ENCODE measurements at places on chromosomes 5 and 9.

- peaks cover 6% of the 10 kb centered on the region for H3K27me3 ChIP-seq
- no peak overlapping the region for H3K4me3 ChIP-seq
- no peaks in the 10 kb centered on the region for H3K36me3 ChIP-seq
- no peaks in the 10 kb centered on the region for H3K4me1 ChIP-seq
- DNase-seq: no peak
Observed at GRCh38 chr5:13477118-13477737, 467.3 kb downstream of the DNAH5 start.

- no peaks in the 10 kb centered on the region for H3K27me3 ChIP-seq
- no peak for DNase-seq
- peaks cover 14% of the 10 kb centered on the region for H3K36me3 ChIP-seq
- no peak overlapping the region for H3K27ac ChIP-seq
- peaks cover 20% of the 10 kb centered on the region for H3K4me1 ChIP-seq
Observed at GRCh38 chr5:129112295-129112694, 17.7 kb downstream of the ISOC1 start.

DNA sequence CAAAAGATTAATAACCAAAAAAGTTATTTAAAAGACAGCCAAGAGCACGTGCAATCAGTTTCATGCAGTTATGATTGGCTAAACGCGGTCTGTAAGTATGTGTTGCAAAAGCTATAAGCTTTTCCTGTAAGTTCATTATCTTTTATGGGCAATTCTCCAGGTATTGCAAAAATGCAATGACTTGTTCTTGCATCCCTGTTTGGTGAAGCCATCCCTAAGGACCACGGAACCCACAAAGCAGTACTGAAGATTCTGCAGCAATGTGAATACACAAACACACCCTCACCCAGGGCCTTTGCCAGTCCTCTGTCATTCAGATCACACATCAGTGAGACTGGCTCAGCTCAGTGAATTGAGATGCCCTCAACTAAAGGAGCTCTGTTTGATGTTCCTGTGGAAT is 11.4 kb downstream of the GCNT4 start:
- no peak for DNase-seq
- H3K4me3 ChIP-seq: no peak overlapping the region
- no peaks in the 10 kb centered on the region for H3K27me3 ChIP-seq
- H3K36me3 ChIP-seq: no peaks in the 10 kb centered on the region

DNA sequence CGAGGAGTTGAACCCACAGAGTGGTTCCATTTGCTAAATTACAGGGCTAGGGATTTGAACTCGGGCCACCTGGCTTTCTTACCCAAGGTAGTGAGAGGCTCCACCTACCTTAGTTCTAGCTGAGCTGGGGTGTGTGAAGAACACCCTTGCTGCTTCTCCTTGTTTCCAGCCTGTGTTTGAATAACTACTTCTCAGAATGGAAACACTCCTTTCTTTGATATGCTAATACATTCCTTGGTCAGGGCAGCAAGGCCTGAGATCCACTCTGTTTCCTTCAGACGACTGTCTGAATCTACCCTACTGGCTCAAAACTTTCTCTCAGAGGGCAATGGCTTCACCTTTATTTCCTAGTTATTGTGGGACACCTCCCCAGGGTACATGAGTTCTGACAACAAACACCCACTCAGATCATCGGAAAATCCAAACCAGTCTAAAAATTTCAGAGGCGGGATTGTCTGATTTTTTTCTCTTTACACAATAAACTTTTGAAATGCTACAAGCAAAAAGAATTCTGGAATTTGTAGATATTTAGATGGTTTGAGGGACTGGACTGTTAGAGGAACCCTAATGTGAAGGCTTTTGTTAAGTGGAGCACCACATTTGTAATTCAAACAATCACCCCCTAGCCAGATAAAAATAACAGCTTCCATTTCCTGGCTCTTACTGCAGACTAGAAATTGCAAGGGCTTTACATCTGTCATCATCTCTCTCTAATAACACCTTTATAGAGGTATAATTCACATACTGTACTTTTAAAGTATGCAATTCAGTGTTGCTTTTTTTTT is 4.0 kb upstream of the ATP6V1G1 start:
- H3K4me3 ChIP-seq: no peak overlapping the region
- no peaks in the 10 kb centered on the region for H3K36me3 ChIP-seq
- no peak for DNase-seq

DNA sequence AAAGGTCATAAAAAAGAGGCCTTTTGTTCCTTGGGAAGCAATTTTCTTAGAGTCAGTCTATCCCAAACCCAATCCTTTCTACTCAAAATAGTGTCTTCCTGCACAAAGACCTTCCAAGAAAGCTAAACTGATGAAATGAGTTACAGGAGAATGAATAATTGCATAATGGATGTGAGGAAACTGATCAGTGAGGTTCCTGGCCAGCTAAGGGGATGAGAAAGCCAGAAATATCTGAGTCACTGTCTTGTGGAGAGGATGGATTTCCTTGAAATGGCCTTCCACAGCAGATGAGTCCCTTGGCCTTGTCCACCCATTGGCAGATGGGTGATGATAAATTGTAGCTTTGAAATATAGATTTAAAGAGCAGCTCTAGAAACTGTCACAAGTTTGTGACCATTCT is 756.1 kb downstream of the DNAH5 start:
- no peak for DNase-seq
- no peaks in the 10 kb centered on the region for H3K4me1 ChIP-seq
- no peak overlapping the region for H3K4me3 ChIP-seq
- H3K27me3 ChIP-seq: no peaks in the 10 kb centered on the region
- H3K27ac ChIP-seq: no peak overlapping the region

DNA sequence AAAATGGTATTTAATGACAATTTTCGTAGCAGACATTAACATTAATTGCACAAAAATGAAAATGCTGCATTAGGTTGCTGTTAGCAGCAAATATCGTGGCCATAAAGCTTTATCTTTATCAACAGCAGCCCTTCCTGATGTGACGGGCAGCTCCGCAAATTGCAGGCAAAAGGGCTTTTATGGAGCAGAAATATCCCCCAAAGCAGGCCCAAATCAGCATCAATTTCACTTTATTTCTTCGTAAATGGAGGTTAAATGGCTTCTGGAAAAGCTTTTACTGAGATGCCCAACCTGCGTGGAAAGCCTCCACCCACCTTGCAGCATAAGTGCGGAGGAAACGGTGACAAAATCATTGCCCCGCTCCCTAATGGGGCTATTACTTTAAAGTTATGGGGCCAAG is 77.9 kb upstream of the BARHL1 start:
- H3K27me3 ChIP-seq: no peaks in the 10 kb centered on the region
- DNase-seq: no peak
- no peak overlapping the region for H3K4me3 ChIP-seq
- H3K27ac ChIP-seq: no peak overlapping the region

GRCh38 chr9:35834260-35835215 is 5.5 kb downstream of the TMEM8B start:
- no peak overlapping the region for H3K4me3 ChIP-seq
- H3K27ac ChIP-seq: no peak overlapping the region
- DNase-seq: no peak
- no peaks in the 10 kb centered on the region for H3K36me3 ChIP-seq

DNA sequence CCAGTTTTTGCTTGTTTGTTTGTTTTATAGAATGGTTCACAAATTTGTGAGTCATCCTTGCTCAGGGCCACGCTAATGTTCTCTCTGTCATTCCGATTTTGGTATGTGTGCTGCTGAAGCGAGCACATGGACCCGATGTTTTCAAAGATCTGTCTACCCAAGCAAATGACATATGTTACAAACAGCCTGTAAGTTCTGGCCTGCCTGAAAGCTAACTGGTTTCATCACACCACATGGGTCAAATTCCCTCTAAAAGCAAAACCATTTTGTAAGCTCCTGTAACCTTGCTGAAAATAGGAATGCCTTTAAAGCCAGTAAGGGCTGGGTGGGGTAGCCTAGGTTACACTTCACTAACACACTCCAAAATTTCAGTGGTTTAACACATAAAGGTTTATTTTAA is 25.4 kb downstream of the DMRT3 start:
- H3K27me3 ChIP-seq: peaks cover 8% of the 10 kb centered on the region
- H3K4me1 ChIP-seq: no peaks in the 10 kb centered on the region
- H3K4me3 ChIP-seq: no peak overlapping the region
- no peak for DNase-seq
- no peak overlapping the region for H3K27ac ChIP-seq

DNA sequence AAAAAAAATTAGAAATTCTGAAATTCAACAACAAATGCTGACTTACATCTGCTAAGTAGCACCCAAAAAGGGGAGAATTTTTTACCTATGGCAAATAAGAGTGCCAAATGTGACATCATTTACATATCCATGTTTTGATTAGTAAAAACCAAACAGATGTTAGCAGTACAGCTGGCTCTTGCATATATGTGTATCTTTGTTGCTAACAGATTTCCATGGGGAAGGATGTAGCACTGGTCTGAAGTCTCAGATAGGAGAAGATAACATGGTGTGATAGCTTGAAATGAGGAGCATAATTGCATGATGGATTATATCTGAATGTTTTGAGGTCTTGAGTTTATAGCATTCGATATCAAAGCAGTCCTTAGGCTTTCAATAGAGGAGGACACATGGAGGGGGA is 17.5 kb downstream of the PIK3R1 start:
- no peaks in the 10 kb centered on the region for H3K27me3 ChIP-seq
- H3K36me3 ChIP-seq: peaks cover 2% of the 10 kb centered on the region
- peaks cover 20% of the 10 kb centered on the region for H3K4me1 ChIP-seq
- H3K27ac ChIP-seq: peak overlapping the region; percentile 9

- peak; percentile 52 for DNase-seq
- peak overlapping the region; percentile 99 for H3K27ac ChIP-seq
- no peaks in the 10 kb centered on the region for H3K27me3 ChIP-seq
Observed at GRCh38 chr9:129490583-129491486, 130.1 kb downstream of the C9orf50 start.

DNA sequence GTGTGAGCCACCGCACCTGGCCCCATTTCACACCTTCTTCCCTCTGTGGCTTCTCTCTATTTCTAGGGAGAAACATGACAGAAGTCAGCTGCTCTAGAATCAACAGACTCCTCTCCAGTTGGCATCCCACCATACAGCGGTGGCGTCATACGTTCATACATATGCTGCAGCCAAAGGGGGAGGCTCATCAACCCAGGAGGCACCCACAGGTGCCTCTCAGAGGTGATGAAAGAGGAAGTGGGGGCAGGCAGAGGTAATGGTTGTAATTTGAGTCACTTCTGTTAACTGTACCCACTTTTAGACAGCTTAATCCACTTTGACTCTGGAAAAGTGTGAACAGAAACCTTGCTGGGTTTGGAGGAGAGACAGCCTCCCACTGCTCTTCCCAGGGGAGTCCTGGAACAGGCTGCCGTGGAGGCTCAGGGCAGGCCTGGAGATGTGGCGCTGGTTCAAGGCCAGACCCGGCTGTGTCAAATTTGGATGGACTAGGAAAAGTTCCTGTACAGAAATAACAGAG is 47.3 kb upstream of the SUB1 start:
- H3K4me3 ChIP-seq: no peak overlapping the region
- no peak overlapping the region for H3K27ac ChIP-seq
- H3K36me3 ChIP-seq: no peaks in the 10 kb centered on the region
- DNase-seq: peak; percentile 68

DNA sequence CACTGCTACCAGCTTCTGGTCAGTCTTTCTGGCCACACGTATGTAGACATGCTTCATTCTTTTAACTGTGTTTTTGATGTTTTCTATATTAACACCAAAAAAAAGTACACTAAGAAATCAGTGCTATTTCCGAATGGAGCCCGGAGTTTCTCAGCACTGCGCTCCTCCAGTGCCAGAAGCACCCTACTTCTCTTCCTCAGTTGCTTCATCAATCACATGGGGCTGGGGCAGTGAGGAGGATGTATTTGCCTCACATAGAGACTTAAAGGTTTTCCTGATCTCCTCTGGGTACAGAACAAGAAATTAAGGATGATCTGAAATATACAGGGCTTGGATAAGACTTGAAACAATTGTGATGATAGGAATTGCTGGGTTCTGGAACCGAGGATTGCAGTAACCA is 148.0 kb downstream of the ERCC6L2 start:
- no peak for DNase-seq
- H3K27me3 ChIP-seq: peaks cover 36% of the 10 kb centered on the region
- peaks cover 23% of the 10 kb centered on the region for H3K4me1 ChIP-seq
- no peak overlapping the region for H3K4me3 ChIP-seq

DNA sequence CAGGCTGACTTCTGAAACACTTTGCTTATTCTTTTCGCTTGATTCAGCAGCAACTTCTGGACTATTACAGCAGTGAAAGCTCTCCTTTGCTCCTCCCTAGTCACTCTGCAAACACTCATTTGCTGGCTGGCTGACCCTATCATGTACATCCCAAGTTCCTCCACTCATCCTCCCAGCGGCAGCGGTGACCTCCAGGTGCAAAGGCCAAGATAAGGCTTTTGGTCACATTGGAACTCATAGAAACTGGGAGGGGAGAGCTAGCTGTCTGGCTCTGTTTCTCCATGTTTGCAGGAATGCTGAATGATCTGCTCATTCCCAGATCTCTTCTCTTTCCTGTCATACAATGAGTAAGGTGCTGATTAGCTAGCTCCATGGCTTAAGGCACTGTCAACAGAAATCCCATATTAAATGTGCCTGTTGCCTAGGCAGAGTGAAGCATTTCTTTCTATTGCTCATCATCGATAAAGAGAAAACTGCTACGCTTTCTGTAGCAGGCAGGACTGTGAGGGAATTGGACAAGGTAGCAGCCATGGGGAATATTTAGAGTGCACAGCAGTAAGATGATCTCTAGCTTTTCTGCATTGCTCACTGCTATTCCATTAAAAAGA is 250.5 kb upstream of the PDE4D start:
- H3K27ac ChIP-seq: no peak overlapping the region
- H3K4me1 ChIP-seq: no peaks in the 10 kb centered on the region
- DNase-seq: no peak
- no peak overlapping the region for H3K4me3 ChIP-seq
- H3K36me3 ChIP-seq: no peaks in the 10 kb centered on the region
- no peaks in the 10 kb centered on the region for H3K27me3 ChIP-seq

DNA sequence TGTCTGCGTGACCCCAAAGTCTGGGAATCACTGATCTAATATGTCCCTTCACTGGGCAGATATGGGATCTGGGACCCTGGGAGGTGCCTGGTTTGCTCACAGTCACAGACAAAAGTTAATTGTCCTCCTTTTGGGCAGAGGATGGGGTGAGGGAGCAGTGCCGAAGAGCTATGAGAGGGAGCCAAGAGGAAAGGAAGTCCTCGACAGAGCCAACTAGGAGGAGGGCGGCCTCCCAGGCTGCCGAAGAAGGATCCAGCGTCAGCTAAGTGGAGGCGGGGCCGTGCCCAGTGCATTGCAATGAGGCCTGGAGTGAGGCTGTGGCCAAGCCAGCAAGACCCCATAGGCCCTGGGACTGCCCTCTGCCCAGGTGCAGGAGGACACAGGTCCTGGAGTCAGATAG is 11.4 kb downstream of the AIF1L start:
- H3K27ac ChIP-seq: peak overlapping the region; percentile 24
- no peak overlapping the region for H3K4me3 ChIP-seq
- no peaks in the 10 kb centered on the region for H3K36me3 ChIP-seq
- no peak for DNase-seq
- H3K27me3 ChIP-seq: no peaks in the 10 kb centered on the region

DNA sequence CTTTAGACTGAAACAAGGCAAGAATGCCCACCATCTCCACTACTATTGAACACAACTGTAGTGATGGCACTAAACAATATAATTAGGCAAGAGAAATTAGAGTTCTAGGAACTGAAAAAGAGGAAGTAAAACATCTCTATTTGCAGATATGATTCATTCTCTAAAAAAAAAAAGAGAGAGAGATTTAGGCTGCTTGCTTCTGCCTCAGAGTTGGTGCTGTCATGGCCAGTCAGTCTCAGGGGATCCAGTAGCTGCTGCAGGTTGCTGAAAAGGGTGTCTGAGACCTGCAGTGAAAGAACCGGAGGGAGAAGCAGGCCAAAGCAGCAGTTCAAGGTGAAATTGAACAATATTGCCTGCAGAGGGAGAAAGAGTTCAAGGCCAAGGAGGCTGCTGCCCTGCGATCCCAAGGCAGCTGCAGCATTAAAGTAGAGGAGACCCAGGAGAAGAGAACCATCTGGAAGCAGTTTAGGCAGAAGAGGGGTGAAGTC is 72.5 kb downstream of the AP3B1 start:
- H3K27ac ChIP-seq: no peak overlapping the region
- H3K36me3 ChIP-seq: no peaks in the 10 kb centered on the region
- no peaks in the 10 kb centered on the region for H3K4me1 ChIP-seq
- no peak overlapping the region for H3K4me3 ChIP-seq
